ENCODE measurements at places on chromosomes 1 and 21. TPM values are rescaled to one million over a fixed set of nuclear protein-coding genes. Genes with fewer than 3 reads are reported as not detected.

DNA sequence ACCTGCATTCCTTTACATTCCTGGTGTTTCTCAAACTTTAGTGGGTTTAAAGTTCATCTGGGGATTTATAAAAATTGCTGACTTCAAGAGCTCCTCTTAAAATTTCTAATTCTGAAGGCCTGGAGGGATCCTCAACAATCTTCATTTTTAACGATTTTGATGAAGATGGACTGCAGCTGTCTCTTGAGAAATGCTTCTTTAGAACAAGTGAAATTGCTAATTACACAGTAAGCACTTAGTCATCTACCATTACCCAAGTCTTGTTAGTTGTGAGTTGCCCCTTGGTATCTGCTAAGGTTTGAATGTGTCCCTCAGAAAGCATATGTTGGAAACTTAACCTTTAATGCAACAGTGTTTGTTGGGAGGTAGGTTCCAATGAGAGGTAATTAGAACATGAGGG is 163.7 kb downstream of the LTN1 start:
- H3K4me3 ChIP-seq, result no peak overlapping the region
- H3K36me3 ChIP-seq, result no peaks in the 10 kb centered on the region
- no peak for DNase-seq
- H3K27ac ChIP-seq, result no peak overlapping the region
- H3K27me3 ChIP-seq, result no peaks in the 10 kb centered on the region

- no peak overlapping the region for H3K27ac ChIP-seq
- H3K4me1 ChIP-seq, result peaks cover 22% of the 10 kb centered on the region
These were observed 289.0 kb upstream of the VAMP3 start for GRCh38 chr1:7482077-7482476.

- no peaks in the 10 kb centered on the region for H3K27me3 ChIP-seq
- H3K4me3 ChIP-seq, result no peak overlapping the region
- no peaks in the 10 kb centered on the region for H3K36me3 ChIP-seq
- DNase-seq, result no peak
- peaks cover 8% of the 10 kb centered on the region for H3K4me1 ChIP-seq
- no peak overlapping the region for H3K27ac ChIP-seq
These were observed 55.0 kb downstream of the TRABD2B start for GRCh38 chr1:47942240-47942629.

DNA sequence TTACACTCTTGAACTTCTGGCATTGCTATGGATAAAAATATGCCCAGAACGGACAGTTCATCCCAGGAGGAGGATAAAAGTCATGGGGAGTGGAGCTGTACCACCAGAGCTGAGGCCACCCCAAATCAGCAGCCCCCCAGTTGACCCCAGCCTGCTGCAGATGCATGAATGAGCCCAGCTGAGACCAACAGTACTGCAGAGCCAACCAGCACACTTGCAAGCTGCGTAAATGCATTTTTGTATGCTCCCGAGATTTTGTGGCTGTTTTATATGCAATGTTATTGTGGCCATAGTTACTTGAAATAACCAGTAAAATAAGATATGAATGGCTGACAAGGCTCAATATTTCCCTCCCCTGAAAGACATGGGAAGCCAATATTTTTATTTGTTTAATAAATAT is 264.6 kb downstream of the DUSP10 start:
- no peak overlapping the region for H3K27ac ChIP-seq
- no peaks in the 10 kb centered on the region for H3K36me3 ChIP-seq
- H3K4me3 ChIP-seq, result no peak overlapping the region
- no peaks in the 10 kb centered on the region for H3K4me1 ChIP-seq

GRCh38 chr21:26800001-26800400 is 45.2 kb downstream of the ADAMTS1 start:
- H3K36me3 ChIP-seq, result no peaks in the 10 kb centered on the region
- no peaks in the 10 kb centered on the region for H3K27me3 ChIP-seq
- no peak for DNase-seq
- H3K27ac ChIP-seq, result no peak overlapping the region
- H3K4me3 ChIP-seq, result no peak overlapping the region

DNA sequence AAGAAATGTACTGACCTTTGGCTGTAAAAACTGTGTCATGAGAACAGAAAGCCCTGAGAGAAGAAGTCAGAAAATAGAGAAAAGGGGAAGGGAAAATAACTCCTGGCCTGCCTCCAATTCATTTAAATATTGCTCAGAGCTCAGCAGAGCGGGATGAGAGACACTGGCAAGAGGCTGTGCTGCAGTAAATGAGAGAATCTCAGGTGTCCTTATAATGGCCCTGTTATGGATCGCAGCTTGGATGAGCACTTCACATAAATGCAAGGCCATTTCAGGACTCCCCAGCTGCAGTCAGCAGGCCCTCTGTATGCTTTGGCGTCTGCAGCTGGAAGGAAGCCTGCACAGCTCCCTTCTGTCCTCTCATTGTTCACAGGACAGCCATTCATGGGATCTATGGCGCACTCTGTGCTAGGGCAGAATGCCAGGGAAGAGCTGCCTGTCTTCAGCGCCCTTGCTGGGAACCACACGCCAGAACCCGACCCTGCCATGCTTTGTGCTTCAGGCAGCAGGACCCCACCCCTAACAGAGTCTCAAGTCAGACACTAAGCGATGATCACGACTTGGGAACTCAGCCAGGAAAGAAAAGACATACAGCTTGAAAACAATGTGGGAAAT is 20.7 kb upstream of the ABCB10 start:
- no peak for DNase-seq
- peak overlapping the region; percentile 18 for H3K4me3 ChIP-seq
- no peaks in the 10 kb centered on the region for H3K27me3 ChIP-seq
- H3K4me1 ChIP-seq, result peaks cover 28% of the 10 kb centered on the region
- H3K36me3 ChIP-seq, result no peaks in the 10 kb centered on the region

- no peak overlapping the region for H3K4me3 ChIP-seq
- H3K27ac ChIP-seq, result no peak overlapping the region
- no peaks in the 10 kb centered on the region for H3K36me3 ChIP-seq
- H3K4me1 ChIP-seq, result no peaks in the 10 kb centered on the region
- H3K27me3 ChIP-seq, result no peaks in the 10 kb centered on the region
These were observed 89.3 kb upstream of the EDEM3 start for GRCh38 chr1:184843732-184844495.

Gene NBPF4
- total RNA-seq, result not detected

Gene SPRR5
- total RNA-seq, result not detected

Gene RPTN
- total RNA-seq, result not detected
